ENCODE measurements at places on chromosomes 1 and 21. TPM values are rescaled to one million over a fixed set of nuclear protein-coding genes. Genes with fewer than 3 reads are reported as not detected.
A peak's percentile ranks its signal among the peaks of the same experiment; 100 is the strongest.

- DNase-seq = peak; percentile 61
Observed at GRCh38 chr1:184755226-184756065, 788 bp upstream of the EDEM3 start.

DNA sequence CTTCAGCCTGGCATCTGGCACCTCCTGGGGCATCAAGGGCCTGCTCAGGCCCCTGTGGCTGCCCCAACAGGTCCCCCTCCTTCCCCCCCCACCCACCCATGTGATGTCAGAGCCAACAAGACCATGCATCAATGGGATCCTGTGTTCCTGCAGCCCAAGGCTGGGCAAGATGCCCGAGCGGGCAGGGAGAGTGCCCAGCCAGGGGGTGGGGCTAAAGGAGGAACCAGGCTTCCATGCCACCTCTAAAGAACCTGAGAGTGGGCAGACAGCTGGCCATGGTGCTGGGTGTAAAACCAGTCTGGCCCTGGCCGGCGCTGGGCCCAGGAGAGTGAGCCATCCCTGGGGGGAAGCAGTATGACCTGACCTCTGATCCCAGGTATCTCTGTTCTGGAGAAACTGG lies 7.6 kb downstream of the COL16A1 start:
- DNase-seq = peak; percentile 84

DNA sequence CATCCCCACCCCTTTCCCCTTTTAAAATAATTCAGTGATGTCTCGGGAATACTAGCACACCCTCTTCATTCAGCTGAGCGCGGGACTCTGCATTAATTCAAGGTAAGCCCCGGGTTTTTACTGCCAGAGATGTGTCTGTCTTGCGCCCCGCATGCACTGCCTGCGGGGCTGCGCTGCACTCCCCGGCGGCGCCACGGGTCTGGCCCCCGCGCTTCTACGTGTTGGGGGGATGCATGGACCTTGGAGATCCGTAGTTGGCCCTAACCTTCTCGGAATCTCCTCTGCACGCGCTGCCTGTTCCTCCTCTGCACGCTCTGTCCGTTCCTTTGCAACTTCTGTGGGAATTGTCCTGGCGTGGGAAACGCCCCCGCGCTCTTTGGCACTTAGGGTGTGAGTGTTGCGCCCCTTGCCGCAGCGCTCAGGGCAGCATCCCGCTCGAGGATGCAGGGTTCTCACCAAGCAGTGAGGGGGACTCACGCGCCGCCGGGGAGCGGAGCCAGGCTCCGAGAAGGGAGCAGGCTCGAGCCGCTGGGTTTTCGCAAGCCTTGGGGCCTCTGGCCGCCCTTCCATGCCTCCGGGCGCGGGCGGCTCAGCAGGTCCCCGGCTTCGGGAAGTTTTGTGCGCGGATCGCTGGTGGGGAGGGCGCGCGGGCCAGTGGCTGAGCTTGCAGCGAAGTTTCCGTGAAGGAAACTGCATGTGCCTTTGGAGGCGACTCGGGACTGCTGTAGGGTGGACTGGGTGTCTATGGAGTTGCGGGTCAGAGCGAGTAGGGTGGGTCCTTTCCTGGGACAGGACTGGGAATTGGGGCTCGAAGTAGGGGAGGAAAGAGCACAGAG lies 165.1 kb upstream of the CACNA1E start:
- DNase-seq = no peak

- DNase-seq = no peak
Observed at GRCh38 chr1:204885790-204886189, 15.1 kb downstream of the NFASC start.

DNA sequence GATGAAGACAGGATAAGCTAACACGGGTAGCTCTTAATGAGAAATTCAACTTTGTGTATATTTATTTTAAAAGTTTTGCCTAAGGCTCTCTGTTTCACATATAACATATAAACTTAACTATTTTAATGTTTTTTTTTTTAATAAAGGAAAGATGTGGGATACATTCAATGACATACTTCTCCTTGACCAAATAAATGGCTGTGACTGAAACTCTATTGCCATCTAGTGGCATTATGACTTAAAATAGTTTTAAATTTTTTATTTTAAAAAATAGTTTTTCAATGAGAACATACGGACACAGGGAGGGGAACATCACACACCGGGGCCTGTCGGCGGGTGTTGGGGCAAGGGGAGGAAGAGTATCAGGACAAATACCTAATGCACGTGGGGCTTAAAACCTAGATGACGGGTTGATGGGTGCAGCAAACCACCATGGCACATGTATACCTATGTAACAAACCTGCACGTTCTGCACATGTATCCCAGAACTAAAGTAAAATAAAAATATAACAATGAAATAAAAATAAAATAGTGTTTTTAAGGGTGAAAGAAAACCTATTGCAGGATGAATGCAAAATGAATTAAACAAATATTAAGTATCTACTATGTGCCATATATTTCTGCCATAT lies 83.4 kb downstream of the LYST start:
- DNase-seq = peak; percentile 43

DNA sequence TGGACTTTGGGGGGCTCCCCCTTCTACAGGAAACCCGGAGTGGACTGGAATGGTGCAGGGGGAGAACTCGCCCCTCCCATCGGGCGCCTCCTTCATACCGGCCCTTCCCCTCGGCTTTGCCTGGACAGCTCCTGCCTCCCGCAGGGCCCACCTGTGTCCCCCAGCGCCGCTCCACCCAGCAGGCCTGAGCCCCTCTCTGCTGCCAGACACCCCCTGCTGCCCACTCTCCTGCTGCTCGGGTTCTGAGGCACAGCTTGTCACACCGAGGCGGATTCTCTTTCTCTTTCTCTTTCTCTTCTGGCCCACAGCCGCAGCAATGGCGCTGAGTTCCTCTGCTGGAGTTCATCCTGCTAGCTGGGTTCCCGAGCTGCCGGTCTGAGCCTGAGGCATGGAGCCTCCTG lies at the start of gene TNFRSF14:
TSS of gene TNFRSF14 (plus strand) at position 95 of the 401 bp plus-strand sequence. CDS start at position 389, 294 bp downstream.
- DNase-seq = peak; percentile 48

- no peak for DNase-seq
Observed at GRCh38 chr1:40825435-40825788, 36.8 kb downstream of the CITED4 start.

- DNase-seq = no peak
Observed at GRCh38 chr1:196545222-196545621, 63.0 kb downstream of the KCNT2 start.

DNA sequence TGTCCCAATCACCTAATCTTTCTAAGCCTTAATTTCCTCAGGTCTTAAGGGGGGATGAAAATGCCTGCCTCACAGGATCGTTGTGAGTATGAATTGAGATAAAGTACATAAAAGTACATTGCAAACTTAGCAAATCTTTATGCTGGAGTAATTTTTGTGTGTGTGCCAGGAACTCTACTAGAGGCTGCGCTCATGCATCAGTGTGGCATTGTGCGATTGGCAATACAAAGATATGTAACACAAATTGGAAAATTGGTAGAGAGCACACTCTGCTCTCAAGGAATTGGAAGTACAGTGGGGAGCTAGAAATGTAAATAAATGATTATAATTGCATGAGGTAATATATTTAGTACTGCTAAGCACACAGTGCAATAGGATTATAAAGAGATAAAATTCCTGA lies 398.3 kb downstream of the DUSP10 start:
- no peak for DNase-seq

DNA sequence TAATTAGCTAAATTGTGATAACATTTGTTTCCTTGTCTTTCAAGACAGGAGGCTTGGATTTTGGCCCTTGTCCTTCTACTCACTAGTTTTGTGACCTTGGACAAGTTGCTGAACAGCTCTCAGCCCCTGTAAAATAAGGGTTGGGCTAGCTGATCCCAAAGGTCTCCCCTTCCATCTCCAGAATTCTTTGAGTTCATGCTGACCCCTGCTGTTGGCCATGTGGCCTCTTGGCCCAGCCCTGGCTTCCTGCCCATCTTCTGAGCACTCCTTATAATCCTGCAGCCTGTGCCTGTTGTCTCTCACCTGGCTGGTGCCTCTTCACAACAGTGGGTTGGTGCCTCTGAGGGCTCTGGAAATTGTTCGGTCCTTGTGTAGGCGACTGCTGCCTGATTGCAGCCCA lies 10.1 kb downstream of the PTGFRN start:
- no peak for DNase-seq

DNA sequence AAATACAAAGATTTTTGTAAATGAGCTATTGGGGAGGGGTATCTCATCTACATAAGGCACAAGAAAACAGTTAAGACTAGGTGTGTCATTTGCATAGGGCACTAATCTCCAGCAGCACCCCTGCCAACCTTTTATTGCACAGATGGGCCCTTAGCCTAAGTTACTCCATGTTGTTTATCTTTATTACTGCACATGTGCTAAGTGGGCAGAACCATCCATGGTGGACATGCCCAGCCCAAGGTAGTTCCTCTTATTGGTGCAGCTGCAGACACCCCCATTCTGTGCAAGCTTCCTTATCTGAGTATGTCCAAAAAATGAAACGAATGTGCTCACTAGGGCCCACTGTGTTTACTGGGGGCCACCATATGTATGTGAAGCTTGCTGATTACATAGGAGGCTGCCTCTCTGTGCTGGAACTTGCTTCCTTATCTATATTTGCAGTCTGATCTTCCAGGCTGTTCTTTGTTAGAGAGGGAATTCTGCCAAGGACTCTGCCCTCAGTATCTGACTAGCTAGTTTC lies 77.3 kb upstream of the NEK7 start:
- DNase-seq = no peak

- no peak for DNase-seq
Observed at GRCh38 chr1:43997295-43997999, 6.0 kb downstream of the CCDC24 start.

FCRL6 gene
- not detected for total RNA-seq

LRRC3 gene
- 0.10 TPM for total RNA-seq

NBL1 gene
- 62.3 TPM for total RNA-seq

ABCA4 gene
- total RNA-seq = not detected

PIK3R3 gene
- 8.4 TPM for total RNA-seq
